ENCODE measurements at places on chromosomes 5 and 9.

DNA sequence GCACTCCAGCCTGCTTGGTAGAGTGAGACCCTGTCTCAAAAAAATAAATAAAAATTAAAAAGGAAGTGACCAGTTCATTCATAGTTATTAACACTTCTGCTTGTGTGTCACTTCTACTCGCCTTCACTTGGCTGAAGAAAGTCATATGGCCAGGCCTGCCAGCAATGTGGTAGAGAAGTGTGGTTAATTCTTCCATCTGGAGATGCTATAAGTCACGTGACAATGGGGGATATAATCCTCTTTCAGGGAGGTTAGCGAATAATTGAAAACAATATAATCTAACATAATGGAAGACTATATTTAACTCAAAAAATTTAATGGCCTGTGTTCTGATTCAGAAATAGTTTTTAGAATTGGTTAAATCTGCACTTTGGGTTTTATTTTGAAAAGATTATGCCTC lies 305.6 kb downstream of the DOCK8 start:
- no peak for DNase-seq

DNA sequence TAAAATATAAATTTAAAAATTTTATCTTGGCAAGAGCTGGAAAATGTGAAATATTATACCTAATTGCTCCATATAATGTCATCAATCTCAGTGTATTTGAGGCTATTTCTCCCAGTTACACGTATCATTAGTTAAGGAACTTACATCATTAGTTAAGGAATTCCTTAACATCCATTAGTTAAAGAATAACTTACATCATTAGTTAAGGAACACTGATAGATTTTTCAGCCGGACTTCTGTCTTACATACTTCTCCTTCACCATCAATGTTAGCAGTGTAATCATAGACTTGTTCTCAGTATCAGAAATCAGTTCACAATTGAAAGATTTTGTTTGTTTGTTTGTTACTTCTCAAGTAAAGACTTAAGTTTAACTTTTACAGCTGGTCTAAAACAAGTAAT lies 524.4 kb upstream of the CHD1 start:
- no peak for DNase-seq

- peak; percentile 67 for DNase-seq
Measured at GRCh38 chr5:78985116-78985724, at the start of gene ARSB. TSS of gene ARSB (minus strand) at chr5:78985310. CDS start at chr5:78985248, 62 bp downstream.

DNA sequence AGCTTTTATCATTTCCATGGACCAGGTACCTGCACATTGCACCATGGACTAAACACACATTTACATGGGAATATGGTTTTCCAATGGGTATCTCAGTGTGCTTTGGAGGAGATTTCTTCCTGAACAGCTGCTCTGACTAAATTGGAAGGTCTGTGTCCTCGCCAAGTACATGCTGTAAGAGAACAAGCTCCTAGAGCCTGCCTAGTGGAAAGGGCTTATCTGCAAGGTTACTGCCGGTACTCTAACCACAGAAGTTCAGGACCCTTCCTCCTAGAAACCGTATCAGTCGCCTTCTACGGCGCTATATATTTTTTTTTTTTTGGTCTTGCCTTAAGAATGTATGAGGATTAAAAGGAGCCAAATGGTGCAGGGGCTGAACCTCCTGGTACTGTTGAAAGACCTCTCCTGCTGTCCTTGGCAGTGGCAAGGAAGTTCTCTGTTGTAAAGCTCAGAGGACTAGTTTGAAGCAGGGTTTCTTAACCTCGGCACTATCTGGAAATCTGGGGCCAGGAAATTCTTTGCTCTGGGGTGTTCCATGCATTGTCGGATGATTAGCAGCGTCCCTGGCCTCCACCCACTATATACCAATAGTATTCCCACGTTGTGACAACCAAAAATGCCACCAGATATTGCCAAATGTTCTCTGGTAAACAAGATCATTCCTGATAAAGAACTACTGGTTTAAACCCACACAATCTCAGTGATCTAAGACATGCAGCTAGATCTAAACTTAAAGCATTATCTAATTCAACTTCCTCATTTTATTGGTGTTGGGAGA lies 107.4 kb downstream of the FBXO38 start:
- no peak for DNase-seq

- no peak for DNase-seq
Measured at GRCh38 chr9:37996819-37997217, 72.2 kb downstream of the SHB start.

DNA sequence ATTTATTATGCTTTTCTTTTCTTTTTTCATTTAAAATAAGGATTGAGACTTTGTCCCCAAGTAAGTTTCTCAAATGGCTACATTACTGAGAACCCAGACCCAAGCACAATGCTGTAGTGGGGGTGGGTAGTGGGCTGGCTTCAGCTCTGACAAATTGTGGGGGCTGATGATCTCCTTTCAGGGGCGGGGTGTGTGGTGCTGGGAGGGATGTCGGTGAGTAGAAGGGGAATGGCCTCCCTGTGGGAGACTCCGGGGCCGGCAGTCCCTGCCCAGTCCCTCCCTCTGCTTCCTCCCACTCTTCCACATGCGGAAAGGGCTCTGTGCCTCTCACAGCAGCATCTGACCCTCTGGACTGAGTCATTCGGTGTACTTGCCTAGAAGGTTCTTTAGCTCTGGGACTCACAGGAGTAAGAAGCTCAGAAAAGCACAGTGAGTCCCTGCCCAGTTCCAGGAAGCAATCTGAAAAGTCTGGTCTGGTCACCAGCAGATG lies 14.3 kb downstream of the CD180 start:
- DNase-seq, result no peak
